Natural killer cell treated with Interleukin-12 subunit alpha and Interleukin-12 subunit beta and Interleukin-15 and Interleukin-18, amount 100 ng/mL, for 72 hours (primary cell): ENCODE measurements at places on chromosomes 7 and 10. TPM values are rescaled to one million over a fixed set of nuclear protein-coding genes. Genes with fewer than 3 reads are reported as not detected.

- no peak for DNase-seq
Observed at GRCh38 chr7:2487586-2488271, 11.5 kb upstream of the GRIFIN start.

DNA sequence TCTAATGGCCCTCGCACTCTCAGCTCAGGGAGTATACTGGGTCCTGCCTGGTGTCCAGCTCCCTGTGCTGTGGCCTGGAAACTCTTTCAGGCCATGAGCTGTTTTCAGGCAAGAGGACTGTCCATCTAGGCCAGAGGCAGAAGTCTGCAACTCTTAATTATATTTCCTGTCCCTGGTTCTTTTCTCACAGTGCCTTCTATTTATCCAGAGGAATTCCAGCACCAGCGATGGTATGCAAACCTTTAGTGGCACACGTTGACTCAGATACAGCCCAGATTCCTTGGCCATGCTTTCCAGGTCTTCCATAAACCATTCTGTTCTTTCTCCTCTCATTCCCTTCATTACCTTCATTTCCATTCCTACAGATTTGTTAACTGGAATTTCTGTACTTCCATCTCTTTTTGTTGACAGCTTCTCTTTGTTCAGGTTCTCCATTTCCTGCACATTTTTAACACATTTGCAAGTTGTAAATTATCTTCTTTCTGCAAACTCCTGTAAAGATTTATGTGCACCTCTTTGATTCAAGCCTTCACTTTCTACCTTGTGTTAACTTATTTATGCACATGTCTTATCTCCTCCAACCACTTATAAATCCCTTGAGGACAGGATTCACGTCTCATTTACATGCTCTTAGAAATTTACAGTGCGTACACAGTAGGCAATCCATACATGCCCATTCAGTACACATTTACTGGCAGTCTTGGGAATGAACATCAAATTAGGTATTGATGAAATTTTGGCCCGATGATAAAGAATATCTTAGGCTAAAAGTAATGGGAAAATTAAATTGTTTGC is 172.1 kb downstream of the CELF2 start:
- DNase-seq = no peak

The ELN gene
- not detected for total RNA-seq

DNA sequence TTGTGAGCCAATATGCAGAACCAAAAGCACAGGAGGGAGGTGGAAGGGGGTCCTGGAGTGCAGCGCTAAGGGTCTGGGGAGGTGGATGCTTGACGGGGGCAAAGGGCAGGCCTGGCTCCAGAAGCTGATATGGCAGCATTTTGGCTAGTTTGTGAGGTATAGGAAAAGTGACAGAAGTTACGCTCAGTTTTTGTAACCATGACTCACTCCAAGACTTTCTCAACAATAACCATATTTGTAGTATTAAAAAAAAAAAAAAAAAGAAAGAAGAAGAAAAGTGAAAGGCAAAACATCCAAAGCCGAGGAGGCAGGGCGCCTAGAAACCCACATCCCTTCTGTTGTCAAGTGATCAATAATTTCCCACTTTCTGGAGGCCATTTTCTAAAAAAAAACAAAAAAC is 92.3 kb downstream of the RNF216 start:
- no peak for DNase-seq

GRCh38 chr10:11225935-11226334 is 208.3 kb downstream of the CELF2 start:
- DNase-seq = peak; percentile 83

DNA sequence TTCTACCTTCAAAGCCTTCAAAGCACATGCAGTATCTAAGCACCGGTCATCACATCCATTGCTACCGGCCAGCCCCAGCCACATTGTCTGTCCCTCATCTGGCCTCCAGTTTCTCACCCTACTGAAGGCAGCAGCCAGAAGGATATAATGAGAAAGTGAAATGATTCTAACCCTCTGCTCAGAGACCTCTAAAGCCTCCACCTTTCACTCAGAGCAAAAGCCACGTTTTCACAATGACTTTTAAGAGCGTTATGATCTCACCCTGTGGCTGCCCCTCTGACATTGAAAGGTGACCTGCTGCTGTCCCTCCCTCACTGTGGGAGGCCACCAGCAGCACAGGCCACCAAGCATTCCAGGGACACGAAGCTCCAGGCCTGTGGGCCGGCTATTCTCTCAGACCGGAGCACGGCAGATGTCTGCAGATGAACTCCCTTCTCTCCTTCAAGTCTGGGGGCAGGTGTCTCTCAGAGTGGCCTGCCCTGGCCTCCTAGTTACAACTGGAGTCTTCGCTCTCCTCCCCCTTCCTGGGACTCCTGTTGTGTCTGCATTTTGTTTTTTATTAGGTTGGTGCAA is 94.9 kb upstream of the EEPD1 start:
- no peak for DNase-seq

DNA sequence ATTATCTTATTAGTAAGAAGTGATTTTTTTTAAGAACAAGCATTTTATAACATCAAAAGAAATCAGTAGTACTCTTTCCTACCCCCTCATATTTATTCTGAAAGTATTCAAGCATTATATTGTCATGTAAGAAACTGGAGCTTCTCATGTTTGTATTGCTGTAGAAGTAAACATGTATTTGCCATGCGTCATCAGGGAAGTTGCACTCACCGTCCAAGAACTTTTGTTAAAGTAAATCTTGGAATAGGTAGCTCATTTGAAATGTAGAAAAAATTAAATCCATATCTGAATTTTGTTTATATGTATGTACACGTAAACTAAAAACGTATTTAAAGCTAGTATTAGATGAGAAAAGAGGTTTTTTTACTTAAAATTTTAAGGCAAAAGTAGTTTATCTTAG is 96.8 kb downstream of the PTEN start:
- DNase-seq = no peak

- no peak for DNase-seq
Observed at GRCh38 chr7:112400141-112400540, 50.1 kb upstream of the IFRD1 start.

GRCh38 chr10:42830237-42830636 is 47.6 kb downstream of the BMS1 start:
- no peak for DNase-seq

- no peak for DNase-seq
Observed at GRCh38 chr7:42035210-42035609, 201.8 kb downstream of the GLI3 start.

- DNase-seq = no peak
Observed at GRCh38 chr10:85224366-85224940, 896.1 kb downstream of the CCSER2 start.

GRCh38 chr10:9811601-9812000 is 1206.1 kb upstream of the CELF2 start:
- DNase-seq = no peak
